IPS DF 6.9 (cell line): ENCODE measurements at places on chromosomes 5 and 9.

DNA sequence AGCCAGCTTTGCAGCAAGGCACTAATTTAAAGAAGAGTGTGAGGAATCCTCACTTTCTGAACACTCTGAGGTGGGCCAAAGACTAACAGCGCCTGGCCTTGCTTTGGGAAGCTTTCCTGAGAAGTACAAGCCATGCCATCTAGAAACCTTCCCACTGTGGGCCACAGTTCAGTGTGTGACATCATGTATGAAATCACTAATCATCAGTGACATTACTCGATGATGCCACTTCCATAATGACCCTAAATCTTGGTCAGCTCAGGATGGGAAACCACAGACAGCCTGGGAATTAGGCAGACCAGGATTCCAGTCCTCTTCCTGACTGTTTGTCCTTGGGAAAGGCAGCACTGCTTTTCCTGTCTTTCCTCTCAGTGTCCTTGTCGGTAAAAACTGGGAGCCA, 54.2 kb upstream of the HSPA9 start:
- no peak overlapping the region for H3K4me3 ChIP-seq
- DNase-seq: no peak
- H3K36me3 ChIP-seq: no peaks in the 10 kb centered on the region
- H3K4me1 ChIP-seq: peaks cover 2% of the 10 kb centered on the region; the same call in 1 of the 2 replicates
- H3K27ac ChIP-seq: no peak overlapping the region

- H3K36me3 ChIP-seq: no peaks in the 10 kb centered on the region
- no peak overlapping the region for H3K27ac ChIP-seq
These were observed 89.9 kb upstream of the MPDZ start for GRCh38 chr9:13369431-13369830.

DNA sequence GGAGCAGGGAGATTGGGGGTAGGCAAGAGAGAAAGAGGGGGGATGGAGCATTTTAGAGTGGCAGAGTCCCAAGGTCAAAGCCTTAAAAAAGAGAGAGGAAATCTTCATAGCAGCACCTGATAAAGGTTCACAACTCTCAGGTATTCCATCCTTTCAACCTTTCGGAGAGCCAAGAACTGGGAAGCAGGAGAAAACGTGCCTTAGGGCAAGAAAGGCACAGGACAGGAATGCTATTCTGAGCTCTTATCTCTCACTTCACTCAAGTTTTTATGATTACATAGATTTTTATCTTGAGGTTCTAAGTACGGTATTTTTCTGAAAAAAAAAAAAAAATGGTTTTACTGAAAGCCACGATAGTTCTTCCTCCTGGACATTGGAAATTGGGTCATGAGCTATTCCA, 34.5 kb upstream of the SMAD5 start:
- peaks cover 7% of the 10 kb centered on the region for H3K4me1 ChIP-seq
- H3K27me3 ChIP-seq: no peaks in the 10 kb centered on the region
- no peak overlapping the region for H3K27ac ChIP-seq
- H3K36me3 ChIP-seq: no peaks in the 10 kb centered on the region
- no peak overlapping the region for H3K4me3 ChIP-seq

GRCh38 chr9:6644346-6645104, 1.0 kb downstream of the GLDC start:
- DNase-seq: no peak
- no peak overlapping the region for H3K27ac ChIP-seq
- no peaks in the 10 kb centered on the region for H3K27me3 ChIP-seq
- peak overlapping the region; percentile 46 for H3K4me3 ChIP-seq

DNA sequence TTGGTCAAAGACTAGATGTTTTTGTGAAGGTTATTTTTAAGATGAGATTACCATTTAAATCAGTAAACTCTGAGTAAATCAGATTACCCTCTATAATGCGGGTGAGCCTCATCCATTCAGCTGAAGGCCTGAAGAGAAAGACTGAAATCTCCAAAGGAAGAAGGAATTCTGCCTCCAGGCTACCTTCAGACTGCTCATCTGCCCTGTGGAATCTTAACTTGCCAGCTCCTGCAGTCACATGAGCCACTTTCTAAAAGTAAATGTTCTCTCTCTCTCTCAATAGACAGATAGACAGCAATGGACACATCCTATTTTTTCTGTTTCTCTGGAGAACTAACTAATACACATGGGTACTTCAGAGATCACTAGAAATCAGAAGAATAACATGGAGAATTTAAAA, 182.8 kb downstream of the CFAP90 start:
- DNase-seq: no peak
- no peak overlapping the region for H3K4me3 ChIP-seq
- H3K27me3 ChIP-seq: no peaks in the 10 kb centered on the region
- H3K36me3 ChIP-seq: no peaks in the 10 kb centered on the region
- peaks cover 1% of the 10 kb centered on the region; the same call in 1 of the 2 replicates for H3K4me1 ChIP-seq

- no peaks in the 10 kb centered on the region for H3K27me3 ChIP-seq
- H3K36me3 ChIP-seq: no peaks in the 10 kb centered on the region
- no peaks in the 10 kb centered on the region; the same call in 1 of the 2 replicates for H3K4me1 ChIP-seq
- no peak overlapping the region for H3K4me3 ChIP-seq
These were observed 202.4 kb downstream of the MAPKAP1 start for GRCh38 chr9:125504616-125505015.

GRCh38 chr5:168793841-168794837, 215.0 kb upstream of the PANK3 start:
- no peak for DNase-seq
- no peak overlapping the region for H3K4me3 ChIP-seq
- H3K27me3 ChIP-seq: no peaks in the 10 kb centered on the region
- H3K4me1 ChIP-seq: no peaks in the 10 kb centered on the region; the same call in 1 of the 2 replicates
- H3K36me3 ChIP-seq: no peaks in the 10 kb centered on the region

DNA sequence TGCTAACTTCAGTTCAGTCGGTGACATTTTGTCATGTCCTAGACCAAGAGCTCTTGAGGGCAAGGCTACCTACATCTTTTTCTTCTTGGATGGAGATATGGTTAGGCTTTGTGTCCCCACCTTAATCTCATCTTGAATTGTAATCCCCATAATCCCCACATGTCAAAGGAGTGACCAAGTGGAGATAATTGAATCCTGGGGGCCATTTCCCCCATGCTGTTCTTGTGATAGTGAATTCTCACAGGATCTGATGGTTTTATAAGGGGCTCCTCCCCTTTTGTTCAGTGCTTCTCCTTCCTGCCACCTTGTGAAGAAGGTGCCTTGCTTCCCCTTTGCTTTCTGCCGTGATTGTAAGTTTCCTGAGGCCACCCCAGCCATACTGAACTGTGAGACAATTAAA, 2.1 kb upstream of the CFAP90 start:
- H3K36me3 ChIP-seq: no peaks in the 10 kb centered on the region
- H3K4me3 ChIP-seq: no peak overlapping the region
- no peak for DNase-seq
- peaks cover 2% of the 10 kb centered on the region; the same call in 1 of the 2 replicates for H3K27me3 ChIP-seq
- peaks cover 2% of the 10 kb centered on the region; the same call in 1 of the 2 replicates for H3K4me1 ChIP-seq

DNA sequence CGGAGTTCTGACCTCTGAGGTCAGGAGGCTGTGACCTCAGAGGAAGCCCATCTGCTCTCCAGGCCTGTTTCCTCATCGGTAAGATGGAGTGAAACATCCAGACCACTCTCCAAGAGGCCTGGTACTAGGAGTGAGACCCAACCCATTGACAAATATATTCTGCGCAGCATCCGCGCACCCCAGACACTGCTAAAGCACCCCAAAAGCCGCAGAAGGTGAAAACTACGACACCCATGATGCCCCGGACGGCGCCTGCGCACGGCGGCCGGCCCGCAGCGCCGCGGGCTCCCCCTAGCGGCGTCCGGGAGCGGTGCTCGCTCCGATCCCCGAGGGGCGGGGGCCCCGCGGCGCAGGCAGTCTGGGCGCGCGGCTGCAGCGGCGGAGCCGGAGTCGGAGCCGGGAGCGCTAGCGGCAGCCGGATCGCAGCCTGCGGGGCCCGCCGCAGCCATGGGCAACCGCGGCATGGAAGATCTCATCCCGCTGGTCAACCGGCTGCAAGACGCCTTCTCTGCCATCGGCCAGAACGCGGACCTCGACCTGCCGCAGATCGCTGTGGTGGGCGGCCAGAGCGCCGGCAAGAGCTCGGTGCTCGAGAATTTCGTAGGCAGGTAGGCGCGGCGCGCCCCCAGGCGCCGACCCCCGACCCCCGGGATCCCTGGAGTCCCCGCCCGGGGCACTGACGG, at the start of gene DNM1:
DNM1 (plus strand) TSS at position 356 of the 683 bp plus-strand sequence; CDS start at position 448, 92 bp downstream.
- DNase-seq: no peak
- H3K4me1 ChIP-seq: peaks cover 2% of the 10 kb centered on the region
- peak within 1 kb of the TSS; percentile 57 for H3K4me3 ChIP-seq
